ENCODE measurements at places on chromosomes 7 and 10.

- DNase-seq: no peak
Measured at GRCh38 chr7:81297317-81297716, 378.5 kb upstream of the SEMA3C start.

- no peak for DNase-seq
Measured at GRCh38 chr10:8616166-8616565, 561.7 kb downstream of the GATA3 start.

GRCh38 chr10:70328018-70328417 lies 44.2 kb upstream of the NPFFR1 start:
- no peak for DNase-seq

- DNase-seq: no peak
Measured at GRCh38 chr10:57145548-57145947, 784.5 kb upstream of the ZWINT start.

- DNase-seq: no peak
Measured at GRCh38 chr7:29041991-29042390, 83.9 kb upstream of the TRIL start.

GRCh38 chr7:13832346-13832745 lies 157.1 kb downstream of the ETV1 start:
- DNase-seq: no peak

DNA sequence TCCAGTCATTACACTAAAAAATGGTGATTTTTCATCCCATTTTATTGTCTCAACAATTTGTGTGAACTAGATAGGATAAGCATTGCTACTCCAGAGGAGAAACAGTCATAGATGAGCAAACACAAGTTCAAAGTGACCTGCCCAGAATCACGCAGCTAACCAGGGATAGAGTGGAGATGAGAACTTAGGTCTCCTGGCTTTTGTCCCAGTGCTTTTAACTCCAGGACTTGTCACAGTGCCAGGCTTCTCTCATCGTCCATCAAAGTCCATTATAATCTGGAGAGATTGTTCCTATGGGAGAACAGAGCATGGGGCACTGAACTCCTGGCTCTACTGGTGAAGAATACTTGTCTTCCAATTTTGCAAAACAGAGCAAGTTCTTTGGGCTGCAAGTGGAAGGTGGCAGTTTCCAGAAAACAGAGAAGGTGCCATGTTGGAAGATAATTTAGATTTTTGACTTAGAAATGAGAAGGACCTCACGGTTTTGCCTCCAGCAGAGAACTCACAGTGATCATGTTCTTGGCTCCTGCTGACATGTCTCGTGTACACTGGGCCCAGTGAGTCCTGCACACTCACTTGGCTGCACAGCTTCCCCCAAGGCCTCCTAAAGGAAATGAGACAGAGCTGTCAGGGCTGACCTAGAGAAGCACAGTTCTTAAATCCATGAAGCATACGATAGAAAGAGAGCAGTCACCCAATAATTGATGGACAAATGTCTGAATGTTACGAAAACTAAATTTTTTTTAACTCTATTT lies 322.9 kb upstream of the NRP1 start:
- DNase-seq: no peak

DNA sequence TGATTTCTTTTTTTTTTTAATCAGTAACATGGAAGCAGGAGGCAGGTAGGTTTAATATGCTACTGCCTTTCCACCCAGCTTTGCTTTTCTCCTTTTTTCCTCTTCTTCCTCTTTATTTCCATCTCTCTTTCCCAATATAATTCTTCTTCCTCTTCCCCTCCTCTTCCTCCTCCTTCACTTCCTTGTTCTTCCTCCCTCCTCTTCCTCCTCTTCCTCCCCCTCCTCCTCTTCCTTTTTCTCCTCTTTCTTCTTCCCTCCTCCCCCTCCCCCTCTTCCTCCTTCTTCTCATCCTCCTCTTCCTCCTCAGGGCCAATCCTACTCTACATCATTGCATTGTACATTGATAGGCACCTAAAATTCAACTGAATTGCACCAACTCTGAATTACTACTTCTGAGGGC lies 11.4 kb downstream of the ZNF503 start:
- DNase-seq: no peak

- no peak for DNase-seq
Measured at GRCh38 chr7:102849079-102849478, 63.7 kb upstream of the LRRC17 start.

DNA sequence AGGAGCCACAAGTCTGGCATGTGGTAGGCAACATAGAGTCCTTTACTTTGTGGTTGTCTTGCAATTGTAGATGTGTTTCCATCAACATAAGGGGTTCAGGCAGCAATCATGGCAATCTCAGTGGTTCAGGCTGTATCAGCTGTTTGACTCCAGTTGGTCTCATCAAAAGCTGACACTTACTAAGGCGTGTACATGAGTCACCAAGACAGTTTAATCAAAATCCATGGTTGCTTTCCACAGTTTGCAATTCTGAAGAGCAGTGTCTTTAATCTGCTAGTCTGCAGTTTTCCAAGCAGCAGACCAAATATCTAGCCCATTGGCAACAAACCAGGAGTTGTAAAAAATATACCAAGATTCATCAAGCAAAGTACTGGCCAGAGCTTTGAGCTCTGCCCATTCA lies 210.2 kb downstream of the MDFIC start:
- DNase-seq: no peak

GRCh38 chr10:14661818-14662217 lies 112.9 kb downstream of the FAM107B start:
- no peak for DNase-seq

DNA sequence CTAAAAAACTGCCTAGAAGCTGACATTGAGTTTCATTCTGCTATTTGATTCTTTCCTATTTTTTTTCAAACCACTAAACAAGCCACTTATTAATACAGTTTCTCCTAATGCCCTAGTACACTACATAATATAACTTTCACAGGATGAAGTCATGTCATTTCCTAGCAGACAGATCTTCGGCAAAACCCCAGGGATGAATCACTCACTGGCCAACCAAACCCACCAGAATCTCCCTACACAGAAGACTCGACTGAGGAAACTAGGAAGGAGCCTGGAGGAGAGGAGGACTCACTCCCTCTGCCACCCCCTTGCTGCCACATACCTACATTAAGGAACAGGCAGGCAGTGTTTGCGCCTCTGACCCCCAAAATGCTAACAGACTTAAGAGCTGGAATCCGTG lies 33.4 kb downstream of the XPNPEP1 start:
- peak; percentile 28 for DNase-seq

GRCh38 chr10:5596611-5597341 lies 69.6 kb downstream of the ASB13 start:
- DNase-seq: no peak

DNA sequence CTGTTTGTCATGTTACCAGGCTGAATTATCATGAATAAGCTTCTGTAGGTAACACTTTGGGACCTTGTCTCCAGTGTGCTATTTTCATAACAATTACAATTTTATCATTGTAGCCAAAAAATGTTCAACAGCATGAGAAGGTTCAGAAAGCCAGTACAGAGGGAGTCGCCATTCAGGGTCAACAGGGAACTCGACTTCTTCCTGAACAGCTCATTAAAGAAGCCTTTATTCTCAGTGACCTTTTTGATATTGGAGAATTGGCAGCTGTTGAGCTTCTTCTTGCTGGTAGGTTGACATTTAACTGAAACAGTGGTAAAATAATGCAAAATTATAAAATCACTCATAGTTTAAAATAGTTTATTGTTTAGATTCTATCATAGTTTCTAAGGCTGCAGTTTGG lies 15.8 kb downstream of the NUP205 start:
- DNase-seq: no peak

Data from keratinocyte (primary cell).